Stimulated activated CD4-positive, alpha-beta T cell treated with anti-CD3 and anti-CD28 coated beads, Interleukin-4, amount 100 ng/mL, for 4 hours (primary cell): ENCODE measurements at places on chromosomes 1 and 21.

GRCh38 chr1:214021321-214021720 is 33.5 kb downstream of the PROX1 start:
- DNase-seq: no peak

- DNase-seq: no peak
Measured at GRCh38 chr1:60747353-60747752, 335.0 kb upstream of the NFIA start.

GRCh38 chr1:79422726-79423125 is 416.2 kb upstream of the ADGRL4 start:
- no peak for DNase-seq

DNA sequence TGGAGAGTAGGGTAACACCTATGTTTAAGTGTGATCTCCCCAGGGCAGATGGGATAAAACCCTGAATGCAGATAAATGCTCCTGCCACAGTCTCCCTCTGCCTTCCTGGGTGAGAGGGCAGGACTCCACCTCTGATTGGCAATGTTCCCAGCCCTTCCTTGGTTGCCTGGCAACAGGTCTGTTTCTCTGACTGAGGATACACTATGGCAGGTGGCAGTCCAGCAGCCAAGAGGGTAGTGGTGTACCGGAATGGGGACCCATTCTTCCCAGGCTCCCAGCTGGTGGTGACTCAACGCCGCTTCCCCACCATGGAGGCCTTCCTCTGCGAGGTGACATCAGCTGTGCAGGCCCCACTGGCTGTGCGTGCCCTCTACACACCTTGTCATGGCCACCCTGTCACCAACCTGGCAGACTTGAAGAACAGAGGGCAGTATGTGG is at the start of gene DCDC2B:
TSS of gene DCDC2B (plus strand) at position 199 of the 438 bp plus-strand sequence. CDS start at position 204, 5 bp downstream.
- DNase-seq: no peak

DNA sequence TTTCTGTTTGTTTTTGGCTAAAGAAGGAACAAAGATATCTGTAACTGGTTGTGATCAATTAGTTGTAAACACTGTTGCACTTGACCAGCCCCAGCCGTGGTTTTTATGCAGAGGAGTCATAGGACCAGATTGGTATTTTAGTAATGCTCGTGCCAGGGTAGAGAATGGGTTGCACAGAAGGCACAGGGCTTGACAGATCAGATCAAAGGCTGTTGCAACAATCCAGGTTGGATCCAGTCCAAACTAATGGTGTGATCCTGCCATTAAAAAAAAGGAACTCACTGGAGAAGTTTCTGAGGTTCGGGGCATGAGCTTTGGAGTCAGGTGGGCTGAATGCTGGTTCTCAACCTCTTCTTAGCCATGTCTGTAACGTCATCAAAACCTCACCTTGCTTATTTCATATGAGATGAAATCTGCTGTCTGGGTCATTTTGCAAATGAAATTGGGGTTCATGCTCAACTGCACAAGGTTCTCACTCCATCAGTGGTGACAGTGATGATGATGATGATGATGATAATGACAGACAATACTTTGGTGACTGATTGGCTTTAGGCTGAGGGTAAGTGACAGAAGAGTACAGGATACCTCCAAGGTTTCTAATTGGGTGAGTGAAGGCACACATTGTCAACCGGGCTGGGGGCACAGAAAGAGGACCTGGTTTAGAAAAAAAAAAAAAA is 43.1 kb downstream of the ZNF281 start:
- DNase-seq: no peak

DNA sequence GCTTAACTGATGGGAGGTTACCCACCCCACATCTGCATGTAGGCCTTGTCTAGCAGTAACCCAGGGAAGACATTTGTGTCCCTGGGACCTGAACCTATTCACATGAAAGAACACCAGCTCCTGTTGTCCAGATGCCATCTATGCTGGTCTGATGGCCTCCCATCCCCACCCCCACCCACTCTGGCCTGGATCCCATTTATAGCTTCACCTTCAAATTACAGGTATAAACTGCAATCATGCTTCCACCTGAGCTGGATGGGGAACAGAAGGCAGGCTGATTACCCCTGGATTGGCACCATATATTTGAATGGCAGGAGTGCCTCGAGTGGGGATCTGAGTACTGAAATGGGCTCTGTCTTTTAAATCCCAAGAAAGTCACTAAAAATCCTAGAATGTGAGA is 312.7 kb upstream of the USP24 start:
- DNase-seq: no peak

DNA sequence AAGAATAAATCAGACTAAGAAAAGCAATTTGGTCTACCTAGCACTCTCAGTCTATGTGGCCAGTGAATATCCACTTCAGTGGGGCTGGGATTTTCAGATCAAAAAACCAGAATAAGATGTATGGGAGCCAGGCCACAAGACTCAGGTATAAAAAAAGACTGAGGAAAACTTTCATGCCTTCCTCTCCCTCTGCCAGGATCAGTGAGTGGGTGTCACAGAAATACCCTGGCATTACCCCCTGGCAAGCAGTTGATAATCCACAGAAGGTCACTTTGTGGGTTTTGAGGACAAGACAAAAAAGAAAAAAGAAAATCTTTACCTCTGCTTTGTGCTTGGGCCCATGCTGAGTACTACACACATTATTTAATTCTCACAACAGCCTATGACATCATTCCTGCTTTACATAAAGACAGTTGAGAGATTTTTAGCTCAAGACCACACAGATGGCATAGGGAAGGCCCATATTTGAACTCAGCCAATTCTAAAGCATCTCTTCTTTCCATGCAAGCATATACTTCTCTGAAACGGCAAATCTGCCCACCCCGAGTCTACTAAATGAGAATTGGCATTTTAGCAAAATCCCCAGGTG is 57.6 kb downstream of the DESI2 start:
- no peak for DNase-seq

DNA sequence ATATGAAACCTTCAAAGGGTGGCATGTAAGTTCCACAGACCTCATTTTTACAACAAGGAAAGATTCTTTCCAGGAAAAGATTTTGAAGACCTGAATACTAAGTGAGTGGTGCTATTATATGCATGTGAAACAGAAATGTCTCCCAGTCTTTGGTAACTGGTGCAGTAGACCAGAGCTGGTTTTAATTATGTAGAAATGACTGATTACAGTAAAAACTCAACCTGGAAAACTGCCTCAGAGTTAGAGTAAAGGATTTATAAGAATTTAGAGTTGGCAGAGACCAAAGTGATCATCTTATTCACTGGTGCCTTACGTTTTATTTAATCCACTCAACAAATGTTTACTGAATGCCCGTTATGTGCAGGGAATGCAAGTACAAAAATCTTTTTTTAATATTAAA is 30.2 kb upstream of the LRRC8D start:
- DNase-seq: no peak

DNA sequence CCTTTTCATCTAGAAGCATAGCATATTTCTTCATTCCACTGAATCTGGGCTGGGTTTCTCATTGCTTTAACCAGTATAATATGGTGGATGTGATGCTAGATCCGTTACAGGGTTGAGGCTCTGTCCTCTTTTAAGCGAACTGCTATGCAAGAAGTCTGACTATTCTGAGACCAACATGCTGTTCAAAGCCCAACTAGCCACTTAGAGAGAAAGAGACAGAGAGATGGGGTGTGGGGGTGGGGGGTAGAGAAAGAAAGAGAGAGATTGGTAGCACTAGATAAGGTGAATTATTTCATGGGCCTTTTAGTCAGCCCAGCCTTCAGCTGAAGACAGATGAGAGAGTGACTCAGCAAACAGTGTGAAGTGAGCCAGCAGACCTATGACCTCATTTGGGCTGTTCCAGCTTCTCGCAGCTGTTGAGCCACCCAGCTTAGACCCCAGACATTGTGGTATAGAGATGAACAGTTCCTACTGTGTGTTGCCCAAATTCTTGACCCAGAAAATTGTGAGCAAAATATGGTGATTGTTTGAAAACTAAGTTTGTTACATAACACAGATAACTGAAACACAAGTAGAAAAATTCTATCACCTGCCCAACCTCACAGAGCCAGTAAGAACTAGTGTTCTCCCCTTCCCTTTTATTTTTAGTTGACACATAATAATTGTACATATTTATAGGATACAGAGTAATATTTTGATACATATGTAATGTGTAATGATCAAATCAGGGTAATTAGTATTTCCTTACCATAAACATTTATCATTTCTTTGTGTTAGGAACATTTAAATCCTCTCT is 40.7 kb upstream of the PRKACB start:
- no peak for DNase-seq

DNA sequence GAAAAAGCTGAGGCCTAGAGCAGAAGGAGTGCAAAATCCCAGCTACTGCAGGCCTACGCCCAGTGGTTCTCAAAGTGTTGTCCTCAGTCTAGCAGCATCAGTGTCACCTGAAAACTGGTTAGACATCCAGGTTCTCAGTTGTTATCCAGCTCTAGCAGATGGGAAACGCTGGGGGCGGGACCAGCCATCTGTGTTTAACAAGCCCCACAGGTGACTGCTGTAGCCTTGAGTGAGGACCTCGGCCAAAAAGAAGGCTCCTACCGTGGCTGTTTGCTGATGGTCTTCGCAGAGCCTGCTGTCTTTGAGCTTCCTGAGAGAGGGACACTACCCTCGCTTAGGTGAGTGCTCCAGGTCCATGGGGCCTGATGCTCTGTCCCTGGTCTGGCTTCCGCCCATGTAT is 69.7 kb downstream of the LRRN2 start:
- no peak for DNase-seq

DNA sequence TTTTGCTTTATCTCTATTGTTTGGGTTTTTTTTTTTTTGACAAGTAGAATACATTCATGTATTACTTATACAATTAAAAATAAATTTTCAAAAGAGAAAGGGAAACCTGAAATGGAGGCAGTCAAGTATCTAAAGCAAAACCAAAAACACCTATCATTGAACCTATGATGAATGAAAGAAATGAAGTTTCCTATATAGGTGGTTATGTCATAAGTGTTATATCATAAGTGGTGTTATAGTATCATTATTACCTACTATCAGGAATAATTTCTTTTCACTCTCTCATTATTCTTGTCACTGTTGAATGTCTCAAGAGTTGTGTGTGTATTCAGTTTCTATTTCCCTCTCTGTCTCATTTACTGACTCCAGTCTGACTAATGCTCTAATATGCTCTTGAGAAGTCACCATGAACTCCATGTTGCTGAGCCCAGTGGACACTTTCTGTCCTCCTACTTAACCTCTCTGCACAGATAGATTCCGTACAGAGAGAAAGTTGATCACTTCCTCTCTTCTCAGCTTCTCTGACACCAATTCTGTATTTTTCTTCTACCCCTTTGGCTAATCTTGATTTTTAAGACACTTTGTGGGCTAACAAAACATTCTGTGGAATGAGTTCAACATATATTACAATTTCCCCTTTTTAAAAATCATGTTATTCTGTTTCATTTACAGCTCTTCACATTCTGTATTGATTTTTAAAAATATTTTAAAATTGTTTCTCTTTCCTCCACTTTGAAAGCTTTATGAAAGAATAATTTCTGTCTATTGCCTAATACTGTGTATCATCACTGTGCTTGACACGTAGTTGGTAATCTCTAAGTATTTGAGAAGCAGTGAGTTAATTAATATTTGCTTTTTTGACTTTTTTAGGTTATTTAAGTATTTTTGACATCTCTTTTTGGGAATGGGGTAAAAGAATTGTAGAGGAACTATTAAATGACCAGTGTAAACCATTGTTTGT is 50.1 kb downstream of the RASAL2 start:
- no peak for DNase-seq

DNA sequence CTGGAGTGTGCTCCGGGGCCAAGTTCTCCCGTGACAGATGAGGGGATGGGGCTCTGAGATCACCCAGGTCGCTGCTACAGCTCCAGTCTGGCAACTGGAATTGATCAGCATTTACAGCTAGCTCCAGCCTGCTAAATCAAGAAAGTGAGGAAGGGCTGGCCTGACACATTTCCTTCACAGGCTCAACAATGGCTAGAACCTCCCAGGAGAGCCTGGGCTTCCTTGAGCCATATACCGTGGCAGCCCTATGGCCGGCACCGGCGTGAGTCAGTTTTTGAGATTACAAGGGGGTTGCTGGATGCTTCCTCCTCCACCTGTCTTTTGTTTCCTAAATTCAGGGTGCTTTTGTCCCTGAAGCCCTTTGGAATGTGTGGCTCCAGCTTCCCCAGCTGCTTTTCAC is 104.2 kb downstream of the ETS2 start:
- no peak for DNase-seq

DNA sequence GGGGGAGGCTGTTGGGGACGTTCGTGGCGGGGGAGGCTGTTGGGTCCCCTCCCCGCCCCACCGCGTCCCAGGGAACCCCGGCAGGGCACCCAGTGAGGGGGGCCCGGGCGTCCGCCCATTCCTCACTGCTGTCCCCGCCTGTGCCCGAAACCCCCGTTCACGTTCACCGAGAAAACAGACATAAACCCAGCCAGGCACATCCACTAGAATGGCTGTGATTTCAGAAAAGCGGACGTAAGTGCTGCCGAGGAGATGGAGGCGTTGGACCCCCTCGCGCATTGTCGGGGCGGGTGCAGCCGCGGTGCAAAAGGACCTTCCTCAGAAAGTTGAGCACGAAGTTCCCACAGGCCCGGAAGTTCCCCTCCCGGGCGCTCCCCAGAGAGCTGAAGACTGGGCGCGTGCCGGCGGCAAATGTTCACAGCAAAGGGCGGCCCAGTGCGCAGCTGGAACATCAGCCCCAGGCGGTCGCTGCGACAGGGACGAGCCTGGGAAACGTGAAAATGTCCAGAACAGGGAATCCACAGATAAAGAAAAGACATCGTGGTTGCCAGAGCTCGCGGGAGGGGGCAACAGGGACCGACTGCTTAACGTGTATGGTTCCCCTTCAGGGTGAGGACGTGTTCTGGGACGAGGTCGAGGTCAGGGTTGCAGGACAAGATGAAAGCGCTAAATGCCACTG is 18.5 kb upstream of the SAMD11 start:
- DNase-seq: no peak

GRCh38 chr1:199774433-199775089 is 252.9 kb upstream of the NR5A2 start:
- no peak for DNase-seq

- no peak for DNase-seq
Measured at GRCh38 chr1:31891280-31891679, 46.9 kb downstream of the PTP4A2 start.

GRCh38 chr1:37861151-37861550 is 1.8 kb upstream of the MTF1 start:
- no peak for DNase-seq

DNA sequence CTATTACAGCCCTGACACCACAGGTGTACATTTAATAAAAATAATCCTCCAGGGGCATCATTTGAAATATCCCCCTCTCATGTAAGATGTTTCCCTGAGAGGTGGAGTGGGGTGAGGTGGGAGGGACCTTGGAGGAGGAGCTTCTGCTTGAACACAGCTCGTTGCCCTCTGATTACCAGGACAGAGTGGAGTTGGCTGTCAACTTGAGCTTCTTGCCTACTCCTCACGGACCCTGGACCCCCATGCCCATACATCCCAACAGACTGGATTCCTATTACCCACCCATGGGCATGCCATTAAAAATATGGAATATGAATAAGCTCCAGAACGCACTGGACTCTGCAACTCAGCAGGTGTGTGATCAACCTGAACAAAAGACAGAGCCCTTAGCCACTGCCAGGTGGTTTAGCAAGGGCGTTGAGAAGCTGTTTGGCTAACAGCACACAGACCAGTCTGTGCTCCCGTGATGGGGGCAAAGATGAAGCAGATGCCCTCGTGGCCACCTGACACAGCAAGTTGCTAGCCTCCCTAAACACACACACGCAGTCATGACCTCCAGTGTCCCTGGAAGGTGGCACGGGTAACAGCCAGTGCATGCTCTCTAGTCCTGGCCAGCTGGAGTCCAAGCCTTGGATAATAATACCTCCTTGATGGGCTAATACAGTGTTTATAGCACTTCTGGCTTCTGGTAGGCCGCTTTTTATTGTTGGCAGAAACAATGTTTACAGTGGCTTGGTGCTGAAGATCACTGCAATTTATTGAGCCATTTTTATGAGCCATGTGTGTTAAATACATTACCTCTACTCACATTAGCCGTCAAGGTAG is 155.0 kb downstream of the TOMM20 start:
- no peak for DNase-seq

GRCh38 chr1:106480629-106481028 is 575.8 kb upstream of the PRMT6 start:
- DNase-seq: no peak
